Stimulated activated CD8-positive, alpha-beta memory T cell treated with anti-CD3 and anti-CD28 coated beads, Interleukin-15, amount 100 ng/mL, for 24 hours (primary cell): ENCODE measurements at places on chromosomes 5 and 9.

- no peak for DNase-seq
Observed at GRCh38 chr9:113548221-113549041, 84.9 kb downstream of the RGS3 start.

DNA sequence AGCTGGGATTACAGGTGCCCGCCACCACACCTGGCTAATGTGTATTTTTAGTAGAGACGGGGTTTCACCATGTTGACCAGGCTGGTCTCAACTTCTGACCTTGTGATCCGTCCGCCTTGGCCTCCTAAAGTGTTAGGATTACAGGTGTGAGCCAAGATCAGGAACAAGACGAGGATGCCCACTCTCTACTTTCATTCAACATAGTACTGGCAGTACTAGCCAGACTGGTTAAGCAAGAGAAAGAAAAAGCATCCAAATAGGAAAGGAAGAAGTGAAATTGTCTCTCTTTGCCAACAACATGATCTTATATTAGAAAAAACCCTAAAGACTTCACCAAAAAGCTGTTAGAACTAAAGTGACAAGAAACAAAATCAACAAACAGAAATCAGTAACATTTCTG is 7.4 kb upstream of the ENDOG start:
- no peak for DNase-seq

DNA sequence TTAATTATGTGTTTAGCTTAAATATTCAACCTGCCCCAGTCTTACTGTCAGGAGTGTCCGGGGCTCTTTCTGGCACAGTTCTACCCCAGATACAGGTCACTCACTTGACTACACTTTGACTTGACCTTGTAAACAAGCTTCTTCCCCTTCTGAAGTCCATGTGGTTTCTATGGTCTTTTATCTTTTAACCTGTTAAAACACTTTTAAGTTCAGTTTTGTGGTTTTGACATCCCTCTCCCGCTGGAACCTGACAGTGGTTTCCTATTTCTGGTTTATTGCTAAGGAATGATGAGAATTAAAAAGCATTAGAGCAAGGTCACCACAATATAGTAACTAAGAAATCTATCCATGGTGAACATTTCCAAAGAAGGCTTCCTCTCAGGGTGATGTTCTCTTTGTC is 300.1 kb downstream of the TMEM167A start:
- DNase-seq: no peak

DNA sequence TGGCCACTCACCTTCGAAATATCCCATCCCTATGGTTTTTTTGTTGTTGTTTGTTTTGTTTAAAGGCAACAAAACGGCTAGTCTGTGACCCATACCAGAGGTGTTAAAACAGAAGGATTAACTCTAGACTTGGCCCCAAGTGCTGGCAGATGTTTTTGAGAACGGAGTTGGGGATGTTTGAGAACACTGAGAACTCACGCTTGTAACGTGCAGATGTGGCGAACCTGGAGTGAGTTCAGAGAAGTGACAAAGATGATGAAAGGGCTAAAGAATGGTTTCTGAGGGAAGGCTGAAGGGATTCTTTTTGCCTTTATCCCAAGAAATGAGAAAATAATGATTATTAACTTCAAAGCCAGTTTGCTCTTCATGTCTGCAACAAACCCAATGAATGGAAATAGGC is 286.5 kb downstream of the ZNF608 start:
- DNase-seq: no peak

- no peak for DNase-seq
Observed at GRCh38 chr9:133189826-133190225, 19.2 kb downstream of the OBP2B start.

DNA sequence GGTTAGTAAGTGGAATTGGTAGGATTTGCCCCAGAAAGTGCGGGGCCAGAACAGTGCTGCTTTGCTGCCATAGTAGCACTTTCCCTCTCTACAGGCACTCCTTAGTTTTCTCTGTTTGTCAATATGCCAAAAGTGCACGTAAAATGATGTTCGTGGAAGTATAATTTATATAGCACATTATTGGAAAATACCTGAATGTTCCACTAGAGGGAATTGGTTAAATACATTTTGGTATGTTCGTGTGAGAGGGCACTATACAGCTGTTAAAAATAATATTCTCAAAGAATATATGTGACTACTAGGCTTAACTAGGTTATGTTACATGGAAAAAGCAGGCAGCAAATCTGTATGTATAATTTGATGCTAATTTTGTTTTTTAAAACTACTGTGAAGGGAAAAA is 184.0 kb upstream of the GDNF start:
- no peak for DNase-seq

DNA sequence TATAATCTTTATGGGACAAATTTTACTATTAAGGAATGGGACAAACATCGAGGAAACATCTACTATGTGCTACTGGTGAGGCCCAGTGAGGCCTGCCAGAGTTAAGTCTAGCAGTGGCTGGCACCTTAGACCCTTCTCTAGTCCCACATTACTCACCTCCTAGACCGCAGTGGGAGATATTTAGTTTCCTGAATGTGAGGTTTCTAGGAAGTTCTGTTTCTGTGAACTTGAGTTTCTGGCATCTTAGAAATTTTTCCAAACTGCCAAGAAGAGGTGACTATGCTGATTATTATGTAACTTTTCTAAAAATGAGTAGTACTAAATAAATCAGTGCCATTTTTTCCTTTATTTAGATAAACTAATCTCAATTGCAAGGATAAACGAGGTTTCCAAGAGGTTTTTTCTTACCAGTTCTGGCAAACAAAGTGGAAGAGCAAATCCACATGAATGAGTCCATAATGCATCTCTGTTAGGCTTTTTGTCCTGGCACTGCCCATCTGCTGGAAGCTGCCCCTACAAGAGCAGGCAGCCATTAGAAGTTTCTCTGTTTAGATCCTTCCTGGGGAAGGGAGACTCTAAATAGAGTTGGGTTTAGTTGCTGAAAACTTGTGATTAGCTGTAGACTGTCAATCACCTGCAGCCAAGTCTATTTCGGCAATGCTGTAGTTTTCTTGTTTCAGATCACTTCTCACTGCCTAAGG is 348.7 kb downstream of the MAN2A1 start:
- DNase-seq: no peak

DNA sequence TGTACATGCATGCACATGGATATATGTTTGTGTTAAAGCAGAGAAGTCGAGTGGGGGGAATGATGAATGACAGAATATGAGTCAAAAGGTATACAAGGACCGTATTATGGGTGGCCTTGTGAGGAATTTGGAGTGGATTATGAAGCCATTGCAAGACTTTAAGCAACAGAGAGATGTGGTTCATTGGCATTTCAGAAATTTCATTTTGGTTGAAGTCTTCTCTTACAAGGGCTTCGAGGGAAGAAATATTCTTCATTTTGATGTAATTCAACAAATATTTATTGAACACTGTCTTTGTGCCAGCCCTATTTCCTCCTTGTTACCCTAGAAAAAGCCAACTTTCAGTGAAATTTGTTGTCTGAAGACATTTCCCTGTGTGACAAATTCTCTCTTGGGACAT is 83.9 kb upstream of the SLCO6A1 start:
- DNase-seq: no peak

DNA sequence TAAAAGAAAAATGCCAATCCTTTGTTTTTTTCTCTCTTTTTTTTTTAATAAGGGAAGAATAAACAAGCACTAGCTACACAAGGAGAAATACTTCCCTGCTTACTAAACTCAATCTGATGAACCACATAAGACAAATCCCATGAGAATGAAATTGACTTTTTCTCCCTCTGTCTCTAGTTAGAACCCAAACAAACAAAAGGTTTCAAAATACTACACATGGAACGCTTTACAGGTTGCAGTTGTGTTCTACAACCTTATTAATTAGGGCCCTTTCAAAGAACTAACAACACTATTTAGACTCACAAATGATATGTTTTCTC is 124.5 kb downstream of the PDE4D start:
- DNase-seq: no peak

GRCh38 chr9:121278477-121279261 is 10.7 kb downstream of the GSN start:
- DNase-seq: no peak

GRCh38 chr5:67246108-67246507 is 49.5 kb upstream of the CD180 start:
- no peak for DNase-seq

GRCh38 chr5:159257629-159258283 is 5.3 kb upstream of the UBLCP1 start:
- DNase-seq: no peak

- DNase-seq: no peak
Observed at GRCh38 chr9:137521405-137521985, 28.7 kb downstream of the PNPLA7 start.

GRCh38 chr9:133726401-133727276 is 11.5 kb downstream of the SARDH start:
- DNase-seq: no peak

GRCh38 chr5:42889311-42889933 is 77.7 kb upstream of the SELENOP start:
- DNase-seq: peak; percentile 20

DNA sequence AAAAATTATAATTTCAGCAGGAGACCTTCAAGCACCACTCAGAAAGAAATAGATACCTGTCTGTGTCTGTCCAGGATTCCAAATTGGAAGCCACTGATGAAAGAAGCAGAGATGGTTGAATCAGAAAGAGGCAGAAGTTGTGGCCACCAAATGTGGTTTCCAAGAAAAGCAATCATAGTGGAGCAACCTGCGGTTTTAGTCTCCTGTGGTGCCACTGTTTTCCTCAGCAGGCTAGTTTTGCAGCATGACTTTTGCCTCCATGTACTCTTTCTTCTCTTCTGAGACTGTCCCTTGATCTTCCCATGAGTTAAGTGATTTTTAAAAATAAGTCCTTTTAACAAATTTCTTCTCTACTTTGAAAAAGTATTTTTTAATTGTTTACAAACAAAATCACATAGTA is 535.8 kb downstream of the CYLC2 start:
- DNase-seq: no peak

DNA sequence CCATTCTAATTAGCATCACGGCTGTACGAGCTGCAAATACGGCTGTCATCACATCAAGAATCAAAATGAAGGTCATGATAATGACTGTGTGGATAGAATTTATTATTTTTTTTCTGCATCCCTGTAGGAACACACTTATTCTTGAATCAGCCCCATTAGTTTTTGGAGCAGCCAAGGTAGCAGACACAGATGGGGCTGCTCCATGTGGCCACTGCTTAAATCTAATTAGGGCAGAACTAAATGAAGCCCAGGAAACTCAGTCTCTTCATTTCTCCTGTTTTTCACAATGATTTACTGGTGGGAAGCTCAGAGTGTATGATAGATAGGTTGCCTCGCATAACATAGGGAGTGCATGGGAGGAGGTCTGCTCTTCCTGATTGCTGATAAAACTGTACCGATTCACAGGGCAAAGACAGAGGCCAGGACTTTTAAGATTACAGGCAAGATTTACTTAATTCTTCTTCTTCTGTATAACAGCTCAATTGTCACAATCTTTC is 275.5 kb downstream of the GLIS3 start:
- DNase-seq: no peak

- DNase-seq: no peak
Observed at GRCh38 chr5:89520771-89521170, 637.8 kb upstream of the MEF2C start.

GRCh38 chr9:13139641-13140171 is 139.8 kb downstream of the MPDZ start:
- no peak for DNase-seq

- DNase-seq: no peak
Observed at GRCh38 chr5:149301049-149301743, 29.5 kb downstream of the AFAP1L1 start.

DNA sequence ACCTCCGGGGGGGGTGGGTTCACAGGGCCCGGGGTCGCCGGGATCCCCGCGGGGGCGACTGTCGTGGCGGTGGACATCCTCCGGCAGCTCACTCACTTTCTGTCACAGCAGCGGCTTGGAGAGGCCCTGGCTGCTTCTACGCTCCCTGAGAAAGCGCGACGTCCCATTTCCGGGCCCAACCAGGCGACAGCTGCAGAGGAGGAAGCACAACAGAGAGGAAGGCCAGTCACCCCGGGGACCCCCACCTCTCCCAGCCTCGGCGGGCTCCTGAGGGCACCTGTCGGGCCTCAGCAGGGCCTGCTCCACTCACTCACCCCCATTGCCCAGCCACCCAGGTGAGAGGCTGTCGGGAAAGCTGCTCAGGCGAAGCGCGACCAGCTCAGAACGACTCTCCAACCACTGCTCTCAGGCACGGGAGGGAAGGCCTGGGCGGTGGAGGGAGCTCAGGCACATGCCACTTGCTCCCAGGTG is 14.4 kb downstream of the BRD3 start:
- DNase-seq: no peak

DNA sequence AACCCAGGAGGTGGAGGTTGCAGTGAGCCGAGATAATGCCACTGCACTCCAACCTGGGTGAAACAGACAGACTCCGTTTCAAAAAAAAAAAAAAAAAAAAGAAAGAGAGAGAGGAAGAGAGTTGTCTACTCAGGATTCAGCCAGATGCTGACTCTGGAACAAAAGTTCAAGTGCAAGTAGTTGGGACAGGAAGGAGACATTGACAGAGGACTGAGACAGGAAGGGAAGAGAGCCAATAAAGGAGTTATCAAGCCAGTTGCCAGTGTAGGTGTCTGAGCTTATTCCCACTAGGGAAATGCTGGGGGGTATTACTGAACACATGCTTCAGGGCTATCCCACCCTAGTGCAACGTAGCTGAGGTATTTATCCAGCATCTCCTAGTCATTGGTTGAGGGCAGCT is 147.7 kb upstream of the SLC1A3 start:
- DNase-seq: no peak

- no peak for DNase-seq
Observed at GRCh38 chr5:78541086-78541654, 107.4 kb downstream of the LHFPL2 start.

- no peak for DNase-seq
Observed at GRCh38 chr5:78129597-78129996, 164.9 kb downstream of the AP3B1 start.

DNA sequence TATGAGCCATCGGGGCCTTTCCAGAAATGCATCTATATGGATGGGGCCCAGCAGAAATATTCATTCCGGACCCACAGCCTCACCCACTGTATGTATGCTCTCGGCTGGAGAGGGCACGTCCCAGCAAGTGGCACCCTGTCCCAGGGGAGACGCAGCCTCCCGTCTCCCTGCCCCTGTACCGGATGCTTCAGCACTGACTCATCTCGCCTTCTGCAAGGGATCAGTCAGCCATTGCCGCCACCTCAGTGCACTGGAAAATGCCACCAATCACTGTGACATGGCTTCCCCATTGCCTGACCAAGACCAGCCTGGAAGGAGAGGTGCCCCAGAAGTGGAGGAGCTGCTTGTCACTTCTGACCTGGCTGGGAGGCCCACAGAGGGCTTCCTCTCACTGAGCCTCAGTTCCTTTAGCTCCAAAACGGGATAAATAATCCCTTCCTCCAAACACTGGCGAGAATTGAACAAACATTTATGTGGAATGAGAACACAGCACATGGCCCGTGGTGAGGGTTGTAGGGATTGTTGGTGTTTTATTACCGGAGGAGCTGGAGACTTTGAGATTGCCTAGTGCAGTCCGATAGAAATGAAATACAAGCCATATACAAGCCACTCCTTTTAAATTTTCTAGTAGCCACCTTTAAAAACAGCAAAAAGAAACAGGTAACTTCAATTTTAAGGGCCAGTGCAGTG is 43.9 kb upstream of the ORM1 start:
- no peak for DNase-seq

GRCh38 chr5:128135286-128135685 is 51.7 kb downstream of the SLC12A2 start:
- DNase-seq: no peak
